ENCODE measurements at places on chromosomes 3 and 15.

DNA sequence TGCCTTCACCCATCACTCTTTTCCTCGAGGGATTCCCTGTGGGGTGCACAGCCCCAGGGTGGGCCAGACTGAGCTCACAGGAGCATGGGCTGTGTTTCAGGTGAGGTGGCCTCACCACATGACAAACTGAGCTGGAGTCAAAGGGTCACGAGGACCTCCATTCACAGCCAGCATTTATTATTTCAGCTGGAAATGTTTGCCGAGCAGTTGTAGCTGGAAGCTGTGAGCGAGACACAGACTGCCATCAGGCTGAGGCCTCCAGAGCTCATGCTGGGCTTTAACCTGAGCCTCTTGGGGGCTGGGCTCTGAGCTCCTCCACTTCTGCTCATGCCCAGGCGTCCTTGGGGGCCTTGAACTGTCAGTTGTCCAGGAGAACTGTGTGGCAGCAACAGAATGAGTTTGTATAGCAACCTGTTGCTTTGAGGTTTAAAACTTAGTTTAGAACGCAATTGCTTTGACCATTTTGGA lies 57.5 kb downstream of the FLNB start:
- no peak for ATAC-seq

DNA sequence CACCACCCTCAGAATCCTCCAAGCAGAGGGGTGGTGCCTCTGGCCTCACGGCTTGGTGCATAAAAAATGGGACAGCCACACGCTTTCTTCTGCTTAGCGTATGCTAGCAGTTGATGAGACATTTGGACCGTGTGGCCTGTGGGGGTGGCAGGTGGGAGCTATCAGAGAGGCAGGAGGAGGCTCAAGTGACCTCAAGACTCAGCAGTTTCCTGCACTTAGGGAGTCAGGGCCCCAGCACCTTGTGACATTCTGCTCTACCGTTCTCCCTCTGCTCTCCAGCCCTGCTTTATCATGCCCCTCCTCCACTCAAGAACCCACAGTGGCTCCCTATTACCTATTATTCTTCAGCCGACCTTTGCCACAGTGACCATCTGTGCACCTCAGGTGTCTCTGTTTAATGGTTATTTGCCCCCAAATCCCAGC lies 41.0 kb upstream of the CGNL1 start:
- ATAC-seq = no peak

DNA sequence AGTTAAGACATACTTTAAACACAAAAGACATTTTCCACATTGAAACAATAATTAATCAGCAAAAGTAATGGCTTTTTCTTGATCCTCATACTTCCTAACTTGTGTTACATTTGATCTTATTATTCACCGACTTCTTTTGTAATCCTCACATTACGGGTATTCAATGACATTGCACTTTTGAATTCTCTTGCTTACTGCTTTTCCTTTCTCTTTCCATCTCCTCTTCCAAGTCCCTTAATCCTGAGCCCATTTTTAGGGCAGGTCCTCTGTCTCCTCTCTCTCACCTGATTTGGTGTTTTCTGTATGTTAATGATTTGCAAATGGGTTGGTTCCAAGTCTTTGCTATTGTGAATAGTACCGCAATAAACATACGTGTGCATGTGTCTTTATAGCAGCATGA lies 48.5 kb upstream of the RAP2B start:
- no peak for ATAC-seq

- no peak for ATAC-seq
These were observed 515.9 kb downstream of the GBE1 start for GRCh38 chr3:81245501-81245900.

DNA sequence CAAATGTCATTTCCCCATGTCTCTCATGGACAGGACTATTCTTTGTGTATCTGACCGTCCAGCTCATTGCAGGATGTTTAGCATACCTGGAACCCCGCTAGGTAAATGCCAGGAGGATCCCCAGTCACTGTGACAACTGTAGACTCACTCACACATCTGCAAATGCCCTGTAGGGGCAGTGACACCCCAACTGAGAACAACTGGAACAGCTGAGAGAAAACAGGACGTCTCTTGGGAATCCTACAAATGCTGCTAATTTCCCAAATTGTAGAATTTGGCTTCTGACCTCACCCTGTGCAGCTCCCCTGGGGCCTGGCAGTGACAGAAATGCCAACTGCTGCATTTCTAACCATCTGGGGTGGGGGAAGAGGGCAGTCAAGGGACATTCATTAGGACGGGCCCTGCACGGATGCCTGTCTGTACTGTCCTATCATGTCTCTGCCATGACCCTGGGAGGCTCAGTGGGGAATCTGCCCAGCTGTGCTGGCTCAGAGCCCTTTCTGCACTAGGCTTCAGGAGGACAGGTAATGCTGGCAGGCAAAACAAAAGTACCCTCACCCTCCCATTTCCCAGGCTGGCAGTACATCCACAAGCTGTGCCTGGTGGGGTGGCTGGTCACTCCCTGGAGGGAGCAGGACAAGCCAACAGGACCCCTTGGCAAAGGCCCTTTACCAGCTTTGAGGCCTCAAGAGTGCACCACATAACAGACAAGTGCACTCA lies 30.4 kb downstream of the RAB6B start:
- ATAC-seq = no peak

GRCh38 chr3:139941580-139941979 lies 6.6 kb downstream of the CLSTN2 start:
- no peak for ATAC-seq

DNA sequence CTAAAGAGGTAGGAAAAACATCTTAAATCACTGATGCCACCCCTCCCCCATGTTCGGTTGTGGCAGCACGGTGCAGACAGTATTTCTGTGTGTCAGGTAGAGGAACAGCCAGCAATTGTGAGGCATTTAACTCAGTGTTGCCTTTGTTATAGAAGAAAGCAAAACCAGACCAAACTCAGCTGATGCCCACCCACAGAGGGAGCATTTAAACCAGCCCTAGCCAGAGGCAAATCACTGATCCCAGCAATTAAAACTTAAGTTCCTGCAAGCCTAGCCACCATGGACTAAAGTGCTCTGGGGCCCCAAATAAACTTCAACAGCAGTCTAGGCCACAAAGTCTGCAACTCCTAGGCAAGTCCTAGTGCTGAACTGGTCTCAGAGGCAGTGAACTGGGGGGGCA lies 94.5 kb downstream of the CFAP20DC start:
- no peak for ATAC-seq

GRCh38 chr15:54083991-54084390 lies 105.8 kb downstream of the UNC13C start:
- no peak for ATAC-seq

GRCh38 chr3:136644212-136644611 lies 108.0 kb downstream of the STAG1 start:
- no peak for ATAC-seq

GRCh38 chr15:101463270-101463669 lies 26.2 kb downstream of the PCSK6 start:
- no peak for ATAC-seq

GRCh38 chr15:22253676-22254408 lies 173.5 kb downstream of the OR4M2 start:
- ATAC-seq = peak; percentile 88

DNA sequence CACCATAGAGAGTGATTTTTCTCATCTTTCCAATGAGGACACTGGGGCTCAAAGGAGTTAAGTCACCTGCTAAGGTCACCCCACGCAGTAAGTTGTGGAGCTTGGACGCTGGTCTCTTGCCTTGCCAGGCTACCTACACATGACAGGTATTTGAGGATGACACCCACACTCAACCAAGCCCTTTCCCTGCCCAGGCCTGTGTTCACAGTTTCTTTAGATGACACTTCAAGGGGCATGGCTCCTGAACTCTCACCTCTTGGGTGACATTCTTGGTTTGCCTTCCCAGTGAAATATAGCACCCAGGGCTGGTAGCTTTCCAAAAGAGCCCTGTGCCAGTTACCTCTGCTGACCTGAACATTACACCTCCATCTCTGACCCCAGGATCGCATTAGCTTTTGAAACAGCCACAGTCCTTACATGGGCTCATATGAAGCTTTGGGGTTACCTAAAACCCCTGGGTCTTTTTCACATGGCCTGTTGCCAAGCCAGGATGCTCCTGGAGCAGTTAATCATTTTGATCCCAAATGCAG lies 148.0 kb downstream of the RPLP1 start:
- no peak for ATAC-seq

GRCh38 chr3:132174500-132174899 lies 139.7 kb upstream of the CPNE4 start:
- no peak for ATAC-seq

GRCh38 chr3:158121295-158121694 lies 11.4 kb downstream of the RSRC1 start:
- ATAC-seq = no peak

- ATAC-seq = no peak
These were observed 55.0 kb downstream of the VGLL4 start for GRCh38 chr3:11588755-11589154.

GRCh38 chr15:72306211-72306785 lies 13.7 kb downstream of the CELF6 start:
- ATAC-seq = peak; percentile 60

- ATAC-seq = no peak
These were observed 515.4 kb downstream of the DIPK2A start for GRCh38 chr3:144487011-144487410.

- no peak for ATAC-seq
These were observed 64.2 kb downstream of the OXNAD1 start for GRCh38 chr3:16329036-16329825.

DNA sequence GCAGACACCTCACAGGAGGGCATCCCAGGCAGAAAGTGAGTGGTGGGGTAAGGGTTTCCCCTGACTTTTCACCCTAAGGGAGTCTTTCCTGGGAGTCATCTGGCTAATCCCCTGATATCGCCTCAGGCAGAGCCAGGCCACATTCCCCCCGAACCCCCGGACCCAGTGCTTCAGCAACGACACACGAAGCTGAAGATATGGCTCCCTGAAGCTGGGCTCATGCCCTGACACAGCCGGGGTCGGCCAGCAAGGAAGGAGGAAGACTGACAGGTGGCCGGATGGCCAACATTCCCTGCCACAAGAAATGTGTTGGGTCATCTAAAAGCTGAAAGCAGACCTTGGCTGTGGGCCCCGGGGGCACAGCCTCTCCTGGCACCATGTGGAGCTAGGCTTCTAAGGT lies 14.4 kb downstream of the CHST13 start:
- no peak for ATAC-seq

DNA sequence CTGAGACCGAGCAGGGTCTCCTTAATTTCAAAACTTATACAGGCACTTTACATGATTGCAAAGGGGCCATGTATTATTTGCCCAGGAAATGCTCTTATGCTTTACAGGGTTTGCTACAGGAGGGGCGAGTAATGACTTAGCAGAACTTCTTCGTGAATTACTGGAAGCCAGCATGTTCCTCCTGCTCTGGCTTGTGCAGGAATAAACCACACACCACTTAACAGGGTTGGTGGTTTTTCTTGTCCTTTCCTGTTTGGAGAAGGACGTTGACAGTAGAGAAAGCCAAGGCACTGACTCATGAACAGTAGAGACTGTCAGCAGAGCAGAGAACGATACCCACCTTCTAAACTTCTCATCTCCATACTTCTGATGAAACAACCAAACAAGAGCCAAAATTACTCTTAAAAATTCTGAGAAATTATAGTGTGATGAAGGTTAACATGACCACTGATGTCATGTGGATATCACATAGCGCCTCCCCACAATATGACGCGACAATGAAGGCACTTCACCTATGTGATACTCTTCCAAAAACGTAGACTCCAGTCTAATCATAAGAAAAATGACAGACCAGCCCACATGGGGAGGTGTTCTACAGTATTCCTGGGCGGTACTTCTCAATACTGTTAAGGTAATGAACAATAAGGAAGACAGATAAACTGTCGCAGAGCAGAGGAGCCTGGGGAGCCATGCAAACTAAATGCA lies 24.7 kb upstream of the MCTP2 start:
- ATAC-seq = peak; percentile 96

DNA sequence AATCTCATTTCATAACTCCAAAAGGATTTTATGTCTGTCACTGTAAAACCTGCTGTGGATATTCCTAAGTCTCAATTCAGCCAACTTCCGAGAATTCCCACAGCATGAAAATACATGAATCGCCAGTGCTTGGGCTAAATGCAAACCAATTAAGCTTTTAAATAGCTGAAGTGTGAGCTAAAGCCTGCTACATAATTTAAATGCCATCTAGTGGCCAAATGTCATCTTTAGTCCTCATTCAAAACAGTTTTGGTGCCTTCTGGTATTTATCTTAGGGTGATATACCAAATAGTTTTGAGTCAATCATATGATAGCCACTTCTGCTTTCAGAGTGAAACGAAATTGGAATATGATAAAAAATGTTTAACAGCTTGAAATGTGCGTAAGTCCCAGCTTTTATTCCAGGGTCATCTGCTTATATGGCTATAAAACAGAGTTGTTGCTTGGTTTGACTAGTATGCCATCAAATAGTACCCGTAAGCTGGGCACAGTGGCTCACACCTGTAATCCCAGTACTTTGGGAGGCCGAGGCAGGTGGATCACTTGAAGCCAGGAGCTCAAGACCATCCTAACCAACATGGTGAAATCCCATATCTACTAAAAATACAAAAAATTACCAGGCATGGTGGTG lies 41.8 kb upstream of the CCNL1 start:
- no peak for ATAC-seq

- no peak for ATAC-seq
These were observed 253.2 kb downstream of the NR2F2 start for GRCh38 chr15:96583671-96584070.

GRCh38 chr3:134111616-134112015 lies 81.9 kb upstream of the SLCO2A1 start:
- ATAC-seq = no peak

DNA sequence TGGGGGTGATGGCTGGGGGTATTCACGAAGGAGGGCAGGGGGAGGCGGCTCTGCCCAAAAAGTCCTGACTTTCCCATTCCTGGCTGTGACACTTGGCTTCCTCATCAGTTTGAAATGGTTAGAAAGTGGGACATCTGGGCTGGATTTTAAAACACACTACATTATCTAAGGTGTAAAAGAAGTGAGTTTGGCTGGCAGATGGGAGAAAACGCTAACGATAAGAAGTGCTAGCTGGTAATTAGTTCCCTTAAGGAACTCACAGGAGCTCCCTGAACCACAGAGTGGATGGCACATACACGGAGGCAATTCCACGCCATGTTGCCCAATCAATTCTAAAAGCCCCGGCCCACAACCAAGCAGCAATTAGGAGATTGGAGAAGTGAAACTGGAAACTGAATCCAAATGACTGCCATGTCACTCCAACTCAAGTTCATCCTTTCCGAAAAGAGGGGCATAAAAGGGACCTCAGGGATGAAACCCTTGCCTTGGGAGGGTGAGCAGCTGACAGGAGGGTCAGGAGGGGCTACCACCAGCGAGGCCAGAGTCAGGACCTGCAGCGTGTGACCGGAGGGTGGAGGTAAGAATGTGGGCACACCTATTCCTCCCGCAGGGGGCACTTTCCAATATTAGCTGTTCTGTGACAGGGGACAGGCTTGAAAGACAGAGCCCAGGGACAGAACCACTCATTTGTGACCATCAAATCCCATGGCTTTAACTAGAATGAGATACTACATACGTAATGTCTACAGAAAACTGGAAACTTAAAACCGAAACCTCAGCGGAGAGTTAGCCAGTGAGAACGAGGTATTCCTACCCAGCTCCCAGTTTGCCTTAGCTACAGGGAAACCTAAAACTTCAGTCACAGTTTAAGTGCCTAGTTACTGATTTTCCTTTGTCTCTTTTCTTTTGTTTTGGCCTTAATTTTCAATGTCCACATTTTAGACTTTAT lies 95.3 kb upstream of the OXTR start:
- no peak for ATAC-seq

- no peak for ATAC-seq
These were observed 37.3 kb upstream of the SLC6A11 start for GRCh38 chr3:10778492-10779292.
